ENCODE measurements at places on chromosomes 16 and 17.
A peak's percentile ranks its signal among the peaks of the same experiment; 100 is the strongest.

- peak; percentile 50 for DNase-seq
These were observed 117.8 kb downstream of the METRNL start for GRCh38 chr17:83196973-83197880.

DNA sequence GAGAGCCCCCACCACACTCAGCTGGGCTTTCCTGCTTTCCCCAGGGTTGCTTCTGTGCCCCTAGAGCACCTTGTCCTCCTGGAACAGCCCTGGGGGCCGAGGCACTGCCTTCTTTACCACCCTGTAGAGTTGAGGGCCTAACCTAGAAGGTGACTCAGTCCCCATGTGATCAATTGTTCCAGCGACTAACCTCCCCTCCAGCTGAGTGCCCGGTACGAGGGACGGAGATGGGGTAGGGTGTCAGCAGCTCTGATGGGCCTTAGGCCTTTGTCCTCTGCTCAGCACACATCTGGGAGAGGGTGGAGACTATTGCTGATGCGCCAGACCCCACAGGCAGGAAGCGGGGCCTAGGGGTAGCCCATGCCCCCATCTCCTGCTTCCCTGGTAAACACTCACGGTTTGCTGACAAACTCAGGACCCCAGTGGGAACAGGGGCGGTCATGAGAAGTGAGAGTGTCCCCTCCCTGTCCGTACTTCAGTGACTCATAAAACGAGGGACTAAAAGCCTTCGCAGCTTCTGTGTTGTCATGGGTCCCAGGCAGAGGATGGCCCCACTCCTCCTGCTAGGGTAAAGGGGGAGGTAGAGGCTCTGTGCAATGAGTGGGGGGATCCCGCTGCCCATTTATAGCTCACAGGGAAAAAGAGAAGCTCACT lies 33.1 kb downstream of the NECAB2 start:
- DNase-seq, result no peak

- DNase-seq, result no peak
These were observed 5.0 kb downstream of the ESRP2 start for GRCh38 chr16:68230956-68231355.

GRCh38 chr17:10724546-10725195 lies 5.2 kb downstream of the TMEM220 start:
- no peak for DNase-seq

DNA sequence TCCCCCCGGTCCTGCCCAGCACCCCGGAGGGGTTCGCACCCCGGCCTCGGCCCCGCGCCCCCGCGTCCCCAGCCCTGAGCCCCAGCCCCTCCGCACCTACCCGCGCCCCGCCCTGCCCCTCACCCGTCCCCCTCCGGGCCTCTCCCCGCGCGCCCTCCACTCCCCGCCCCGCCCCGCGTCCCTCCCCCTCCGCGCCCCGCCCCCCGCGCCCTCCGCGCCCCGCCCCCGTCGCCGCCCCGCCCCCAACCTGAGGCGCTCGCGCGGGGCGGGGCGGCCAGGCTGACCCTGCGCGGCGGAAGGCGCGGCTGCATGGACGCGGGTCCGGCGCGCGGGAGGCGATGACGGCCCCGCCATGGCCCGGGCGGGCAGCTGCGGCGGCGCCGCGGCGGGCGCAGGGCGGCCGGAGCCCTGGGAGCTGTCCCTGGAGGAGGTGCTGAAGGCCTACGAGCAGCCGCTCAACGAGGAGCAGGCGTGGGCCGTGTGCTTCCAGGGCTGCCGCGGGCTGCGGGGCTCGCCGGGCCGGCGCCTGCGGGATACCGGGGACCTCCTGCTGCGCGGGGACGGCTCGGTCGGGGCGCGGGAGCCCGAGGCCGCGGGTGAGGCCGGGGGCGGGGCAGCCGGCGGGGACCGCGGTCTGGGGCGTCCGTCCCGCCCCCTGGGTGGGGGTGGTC lies at the start of gene SPIRE2:
Gene SPIRE2, plus strand, starts transcription at position 277 of the 671 bp plus-strand sequence. Its CDS starts 76 bp downstream, at position 353.
- peak; percentile 69 for DNase-seq

DNA sequence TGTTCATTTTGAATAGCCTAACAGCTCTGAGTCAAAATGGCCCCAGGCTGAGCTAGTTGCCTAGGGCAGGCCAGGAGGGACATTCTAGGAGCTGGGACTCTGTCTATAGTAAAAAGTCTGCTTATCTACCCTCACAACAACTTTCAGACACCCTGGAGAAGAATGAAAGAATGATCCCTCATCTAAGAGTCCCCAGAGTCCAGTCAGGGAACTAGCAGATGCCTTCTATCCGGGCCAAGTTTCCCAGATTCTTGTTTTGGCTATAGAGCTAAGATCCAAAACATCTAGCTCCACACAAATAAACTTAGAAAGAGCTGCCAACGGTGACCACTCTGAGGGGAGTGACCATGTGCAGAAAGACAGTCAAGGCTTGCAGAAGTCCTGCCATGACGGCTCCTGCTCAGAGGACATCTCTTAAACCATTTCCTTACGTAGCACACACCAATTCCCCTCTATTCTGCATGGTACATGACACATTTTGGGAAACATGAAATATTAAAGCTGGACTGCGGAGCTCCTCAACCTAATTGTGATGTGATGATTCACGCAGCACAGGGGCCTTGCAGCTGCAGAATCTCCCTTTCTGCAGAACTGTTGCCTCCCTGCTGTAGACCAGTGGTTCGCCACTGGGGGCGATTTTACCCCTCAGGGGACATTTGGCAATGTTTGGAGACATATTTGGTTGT lies 24.2 kb downstream of the FAM20A start:
- peak; percentile 63 for DNase-seq

DNA sequence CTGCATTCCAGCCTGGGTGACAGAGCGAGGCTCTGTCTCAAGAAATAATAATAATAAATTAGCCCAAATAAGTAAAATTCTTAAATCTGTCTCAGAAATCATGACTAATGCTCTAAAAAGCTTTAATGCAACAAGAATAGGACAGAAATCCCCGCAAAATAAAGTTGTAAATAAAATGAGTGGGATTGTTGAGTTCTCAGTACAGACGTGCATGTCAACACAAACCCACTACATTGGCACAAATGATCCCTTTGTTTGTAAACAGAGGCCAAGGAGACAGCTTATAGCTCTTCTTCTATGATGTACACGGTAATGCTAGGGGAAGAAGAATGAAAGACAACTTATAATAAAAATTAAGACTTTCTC lies 6.0 kb downstream of the STAT5B start:
- peak; percentile 50 for DNase-seq

- peak; percentile 70 for DNase-seq
These were observed 18.7 kb upstream of the ZNF689 start for GRCh38 chr16:30628628-30629540.

DNA sequence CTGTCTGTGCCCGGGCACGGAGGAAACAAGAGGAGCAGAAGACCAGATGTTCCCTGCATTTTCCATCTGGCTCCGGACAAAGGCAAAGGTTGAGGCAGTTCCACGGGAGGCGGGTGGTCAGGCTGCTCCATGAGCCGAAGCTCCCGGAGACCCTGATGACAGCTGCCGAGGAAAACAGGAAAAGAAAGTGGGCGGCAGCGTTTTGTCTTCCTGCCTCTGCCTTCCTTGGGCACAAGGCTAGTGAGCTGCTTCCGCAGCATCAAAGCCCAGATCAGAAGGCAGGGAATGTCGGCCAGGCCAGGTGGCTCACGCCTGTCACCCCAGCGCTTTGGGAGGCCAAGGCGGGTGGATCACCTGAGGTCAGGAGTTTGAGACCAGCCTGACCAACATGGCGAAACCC lies 16.2 kb downstream of the SLC43A2 start:
- no peak for DNase-seq

GRCh38 chr16:23966597-23967394 lies 131.0 kb downstream of the PRKCB start:
- no peak for DNase-seq

DNA sequence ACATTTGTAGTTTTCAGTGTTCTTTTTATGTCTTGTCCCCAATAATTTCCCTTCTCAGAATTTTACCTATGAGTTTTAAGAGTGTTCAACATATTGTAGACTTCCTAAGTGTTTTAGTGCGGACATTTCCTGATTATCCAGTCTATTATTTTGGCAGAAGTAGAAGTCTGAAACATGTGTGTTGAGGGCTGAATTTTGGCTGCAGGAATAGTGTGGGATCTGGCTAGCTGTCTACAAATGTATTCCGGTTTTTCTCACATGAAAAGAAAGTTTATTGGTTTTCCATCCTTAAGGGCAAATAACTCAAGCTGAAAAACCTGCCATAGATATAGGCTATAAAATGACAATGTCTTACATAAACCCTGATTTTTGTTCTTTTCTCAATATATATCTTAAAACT lies 33.0 kb upstream of the CA10 start:
- no peak for DNase-seq
